ENCODE measurements at places on chromosomes 2 and 18. TPM values are rescaled to one million over a fixed set of nuclear protein-coding genes. Genes with fewer than 3 reads are reported as not detected.

DNA sequence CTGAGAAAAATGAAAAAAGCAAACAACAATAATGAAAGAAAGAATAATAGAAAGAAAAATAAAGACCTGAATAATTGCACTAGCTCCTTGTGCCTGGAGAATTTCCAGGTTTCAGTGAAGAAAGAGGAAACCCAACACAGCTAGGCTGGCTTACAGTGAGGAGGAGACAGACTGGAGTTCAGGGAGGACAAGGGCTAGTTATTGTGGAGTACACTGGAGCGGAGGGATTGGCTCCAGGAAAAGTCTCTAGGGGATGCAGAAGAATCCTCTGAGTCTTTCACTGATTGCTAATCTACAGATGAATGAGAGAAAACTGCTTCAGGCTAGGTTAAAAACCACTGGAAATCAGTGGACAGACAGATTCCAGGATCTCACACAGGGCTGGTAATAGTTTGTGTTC is 163.6 kb upstream of the RBMS1 start:
- DNase-seq: no peak

DNA sequence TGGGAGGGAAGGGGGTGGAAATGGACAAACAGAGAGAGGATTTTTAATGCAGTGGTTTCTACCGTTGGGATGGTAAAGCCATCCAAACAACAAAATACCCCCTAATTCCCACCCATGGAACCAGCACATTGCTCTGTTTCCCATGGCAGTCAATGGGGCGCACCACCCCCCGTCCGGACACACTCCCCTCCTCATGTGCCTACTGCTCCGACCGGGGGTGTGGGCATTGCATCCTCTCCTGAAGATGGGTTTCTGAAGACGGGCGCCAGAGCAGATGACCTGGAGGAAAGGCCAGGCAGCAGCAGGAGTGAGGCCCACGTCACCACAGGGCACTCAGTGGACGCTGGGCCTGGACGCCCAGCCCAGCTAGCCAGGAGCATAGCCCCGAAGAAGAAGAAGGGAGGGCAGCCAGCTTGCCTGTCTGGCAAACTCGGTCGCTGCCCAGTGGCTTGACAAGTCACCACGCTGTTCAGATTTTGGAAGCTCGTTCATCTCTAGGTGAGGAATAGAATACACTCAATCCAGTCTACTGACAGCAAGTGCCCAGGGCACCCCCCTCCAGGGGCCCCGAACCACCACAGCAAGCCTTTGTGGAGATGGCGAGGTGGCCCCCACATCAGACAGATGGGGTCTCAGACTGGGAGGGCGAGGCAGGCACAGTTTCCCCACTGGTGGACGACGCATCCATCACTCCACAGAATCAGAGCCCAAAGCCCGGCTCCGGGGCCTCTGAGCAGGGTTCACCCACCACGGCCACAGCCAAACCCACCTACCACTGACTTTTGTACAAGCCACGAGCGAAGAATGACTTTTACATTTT is 296.2 kb upstream of the SALL3 start:
- DNase-seq: no peak

GRCh38 chr18:50674307-50674980 is 114.6 kb downstream of the MAPK4 start:
- DNase-seq: no peak

DNA sequence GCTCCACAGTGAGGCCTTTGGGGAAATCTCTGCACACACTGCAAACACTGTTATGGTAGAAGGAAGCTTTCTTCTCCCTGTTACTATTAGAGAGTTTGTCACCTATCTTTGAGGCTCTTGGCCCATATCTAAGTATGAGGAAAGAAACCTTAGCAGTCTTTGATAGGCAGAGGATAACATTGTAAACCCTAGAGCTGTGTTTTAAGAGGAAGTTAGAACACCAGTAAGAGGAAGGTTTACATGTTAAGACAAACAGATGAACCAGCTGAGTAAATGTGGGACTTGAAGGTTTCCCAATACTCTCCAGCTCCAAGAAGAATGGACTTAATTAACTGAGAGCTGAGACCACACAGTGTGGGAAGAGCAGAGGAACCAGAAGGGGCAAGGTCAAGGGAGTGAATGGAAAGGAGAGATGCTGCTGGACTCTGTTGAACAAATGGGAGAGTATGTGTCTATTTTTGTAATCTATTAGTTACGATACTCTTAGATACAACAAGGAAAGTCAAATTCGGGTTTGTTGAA is 257.0 kb downstream of the DPP10 start:
- DNase-seq: no peak

DNA sequence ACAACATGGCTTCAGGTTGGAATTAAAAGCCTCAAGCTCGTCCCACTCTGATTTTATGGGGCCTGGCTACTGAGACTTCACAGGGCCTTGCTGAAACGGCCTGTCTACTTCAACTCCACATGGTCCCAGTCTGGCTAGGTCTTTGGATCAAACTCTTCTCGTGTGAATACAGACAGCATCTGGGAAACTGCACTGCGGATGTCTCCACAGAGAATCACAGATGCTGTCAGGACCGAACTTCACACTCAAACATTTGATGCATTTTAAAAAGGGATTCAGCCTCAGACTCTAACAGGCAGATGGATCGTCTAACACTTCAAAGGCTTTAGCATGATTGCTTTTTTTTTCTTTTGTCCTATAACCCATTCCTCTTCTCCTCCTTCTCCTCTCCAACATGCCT is 198.5 kb downstream of the ZNF521 start:
- no peak for DNase-seq

- peak; percentile 97 for DNase-seq
Measured at GRCh38 chr2:236078297-236079255, 89.6 kb downstream of the GBX2 start.

- no peak for DNase-seq
Measured at GRCh38 chr2:108423502-108424251, 25.3 kb upstream of the GCC2 start.

- DNase-seq: no peak
Measured at GRCh38 chr18:37489998-37490397, 75.6 kb downstream of the CELF4 start.

GRCh38 chr2:146305164-146305563 is 1539.7 kb upstream of the ACVR2A start:
- DNase-seq: no peak

DNA sequence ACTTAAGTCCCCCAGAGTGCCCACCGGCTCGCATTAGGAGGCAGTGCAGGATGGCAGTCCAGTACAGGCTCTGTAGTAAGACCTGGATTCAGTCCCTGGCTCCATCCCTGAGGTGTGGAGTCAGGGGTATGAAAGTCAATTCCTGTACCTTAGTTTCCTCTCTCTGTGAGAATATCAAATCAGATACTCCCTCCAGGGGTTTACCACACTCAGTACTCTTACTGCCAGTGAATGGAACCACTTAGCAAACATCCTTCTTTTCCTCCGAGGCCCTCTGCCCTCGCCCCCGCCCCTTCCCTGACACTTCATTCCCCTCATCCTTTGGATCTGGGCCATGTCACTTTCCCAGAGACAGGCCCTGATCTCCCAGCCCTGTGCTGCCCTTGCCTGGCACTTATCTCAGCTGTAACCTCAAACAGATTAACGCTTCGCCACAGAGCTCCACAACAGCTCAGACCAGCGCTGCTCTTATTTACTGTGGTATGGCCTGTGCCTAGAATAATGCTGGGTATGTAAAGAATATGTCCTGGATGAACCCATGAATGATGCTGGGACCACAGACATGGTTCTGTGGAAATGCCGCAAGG is 159.0 kb upstream of the TMEM200C start:
- DNase-seq: peak; percentile 12

DNA sequence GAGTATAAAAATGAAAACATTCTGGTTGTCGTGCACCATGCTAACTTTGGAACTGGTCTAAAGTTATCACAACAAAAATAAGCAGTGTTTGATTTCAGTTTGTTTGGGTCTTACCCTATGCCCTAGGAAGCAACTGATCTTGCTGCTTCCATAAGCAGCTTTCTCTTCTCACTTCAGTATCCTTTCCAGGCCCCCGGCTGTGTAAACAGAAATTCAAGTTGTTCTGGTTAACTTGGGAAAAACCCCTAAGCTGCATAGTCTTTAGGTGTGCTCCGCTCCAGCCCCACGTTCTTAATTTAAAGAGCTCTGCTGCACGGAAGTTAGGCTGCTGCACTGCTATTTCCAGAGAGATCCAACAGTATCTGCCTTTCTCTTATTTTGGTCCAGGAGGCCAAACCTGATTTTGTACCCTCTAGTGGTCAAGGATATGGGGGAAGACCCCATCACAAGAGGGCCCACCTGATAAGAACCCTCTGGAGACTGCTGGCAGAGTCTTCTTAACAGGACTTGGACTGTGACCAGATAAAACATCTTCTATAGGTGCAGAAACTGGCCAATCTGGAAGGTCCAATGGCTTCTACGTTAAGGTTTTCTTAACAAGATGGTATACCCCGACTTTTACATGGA is 69.1 kb downstream of the FEZ2 start:
- DNase-seq: peak; percentile 28

DNA sequence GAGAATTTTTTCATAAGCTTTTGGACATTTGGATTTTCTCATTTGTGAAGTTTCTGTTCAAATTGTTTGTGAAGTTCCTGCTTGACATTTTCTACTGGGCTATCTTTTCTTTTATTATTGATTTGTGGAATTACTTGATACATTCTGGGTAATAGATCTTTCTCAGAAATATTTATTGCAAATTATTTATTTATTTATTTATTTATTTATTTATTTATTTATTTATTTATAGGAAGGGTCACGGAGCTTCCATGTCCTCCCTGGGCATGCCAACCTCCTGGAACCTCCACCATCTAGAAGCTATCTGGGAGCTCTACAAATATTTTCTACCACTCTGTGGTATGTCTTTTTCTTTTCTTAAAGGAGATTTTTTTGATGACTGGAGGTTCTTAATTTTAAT is 25.7 kb upstream of the SERPINB7 start:
- DNase-seq: no peak

- DNase-seq: no peak
Measured at GRCh38 chr2:238138331-238139195, at the start of gene KLHL30. Gene KLHL30, plus strand, starts transcription at chr2:238138668. Its CDS starts 2,087 bp downstream, at chr2:238140755.

DNA sequence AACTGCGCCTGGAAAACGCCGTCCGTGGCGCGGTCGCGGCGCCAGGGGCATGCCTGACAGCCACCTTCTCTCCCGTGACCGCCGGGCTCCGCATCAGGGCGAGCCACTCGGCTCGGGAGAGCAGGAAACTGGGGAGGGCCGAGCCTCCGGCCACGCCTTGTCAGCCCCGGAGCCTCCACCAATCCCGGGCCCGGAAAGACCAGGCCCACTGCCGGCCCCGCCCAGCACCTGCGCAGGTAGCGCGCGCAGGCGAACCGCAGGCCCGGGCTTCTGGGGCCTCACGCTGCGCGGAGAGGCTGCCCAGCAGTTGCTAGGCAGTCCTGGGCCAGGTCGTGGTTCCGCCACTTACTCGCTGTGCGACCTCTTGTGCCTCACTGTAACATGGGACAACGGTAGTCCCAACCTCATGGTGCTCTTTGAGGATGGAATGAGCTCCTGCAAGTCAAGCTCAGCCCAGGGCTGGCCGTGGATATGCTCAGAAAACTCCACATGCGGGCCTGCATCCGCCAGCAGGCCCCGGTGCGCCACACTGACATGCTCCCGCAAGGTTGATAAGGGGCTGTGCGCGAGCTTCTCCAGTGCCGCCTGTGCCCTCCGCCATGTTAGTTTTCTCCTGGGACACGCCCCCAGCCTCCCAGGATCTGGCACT is 97.1 kb downstream of the INHBB start:
- no peak for DNase-seq

GRCh38 chr2:17475286-17475685 is 43.0 kb downstream of the RAD51AP2 start:
- no peak for DNase-seq

MAB21L4 gene
- total RNA-seq: not detected

CDH20 gene
- under 0.01 TPM for total RNA-seq

SLC9A4 gene
- under 0.01 TPM for total RNA-seq

GNLY gene
- total RNA-seq: not detected

LAMA1 gene
- 14.5 TPM for total RNA-seq

SFT2D3 gene
- 4.7 TPM for total RNA-seq
